Mammary epithelial cell (primary cell): ENCODE measurements at places on chromosomes 7 and 10.

GRCh38 chr10:61164458-61165160 is 220.6 kb upstream of the RHOBTB1 start:
- DNase-seq = peak; percentile 3

GRCh38 chr7:19304086-19304485 is 158.9 kb upstream of the FERD3L start:
- DNase-seq = no peak

DNA sequence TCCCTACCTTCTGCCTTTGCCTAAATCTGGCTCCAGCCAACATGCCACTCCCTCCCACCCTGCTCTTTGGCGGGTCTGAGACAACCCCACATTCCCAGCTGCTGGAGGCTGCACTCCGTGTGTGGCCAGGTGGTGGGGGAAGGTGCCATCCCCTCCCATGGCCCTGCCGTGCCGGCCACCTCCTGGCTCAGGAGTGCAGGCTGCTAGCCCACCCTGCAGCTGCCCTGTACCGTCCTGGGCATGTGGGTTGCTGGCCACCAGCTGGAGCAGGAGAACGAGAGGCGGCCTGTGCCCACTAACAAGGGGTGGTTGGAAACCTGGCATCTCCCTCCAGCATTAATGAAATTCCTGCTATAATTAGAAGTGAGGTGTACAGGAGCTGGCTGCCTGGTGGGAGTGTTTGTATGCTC is 97.6 kb downstream of the ZMIZ1 start:
- no peak for DNase-seq

- peak; percentile 8 for DNase-seq
Observed at GRCh38 chr10:100184840-100185239, 989 bp downstream of the ERLIN1 start.
